ENCODE measurements at places on chromosomes 11 and 22. TPM values are rescaled to one million over a fixed set of nuclear protein-coding genes. Genes with fewer than 3 reads are reported as not detected.

- H3K27ac ChIP-seq, result peak overlapping the region; percentile 29
- no peaks in the 10 kb centered on the region for H3K36me3 ChIP-seq
- DNase-seq, result no peak
- H3K27me3 ChIP-seq, result no peaks in the 10 kb centered on the region
- H3K4me3 ChIP-seq, result no peak overlapping the region
Measured at GRCh38 chr11:45089676-45090499, 56.6 kb upstream of the PRDM11 start.

The CLMP gene
- total RNA-seq, result 107 TPM

- H3K36me3 ChIP-seq, result no peaks in the 10 kb centered on the region
- H3K27ac ChIP-seq, result no peak overlapping the region
- no peaks in the 10 kb centered on the region for H3K27me3 ChIP-seq
- H3K4me1 ChIP-seq, result no peaks in the 10 kb centered on the region
- peak overlapping the region; percentile 69 for H3K4me3 ChIP-seq
Measured at GRCh38 chr11:66744485-66745355, 15.7 kb upstream of the SPTBN2 start.

DNA sequence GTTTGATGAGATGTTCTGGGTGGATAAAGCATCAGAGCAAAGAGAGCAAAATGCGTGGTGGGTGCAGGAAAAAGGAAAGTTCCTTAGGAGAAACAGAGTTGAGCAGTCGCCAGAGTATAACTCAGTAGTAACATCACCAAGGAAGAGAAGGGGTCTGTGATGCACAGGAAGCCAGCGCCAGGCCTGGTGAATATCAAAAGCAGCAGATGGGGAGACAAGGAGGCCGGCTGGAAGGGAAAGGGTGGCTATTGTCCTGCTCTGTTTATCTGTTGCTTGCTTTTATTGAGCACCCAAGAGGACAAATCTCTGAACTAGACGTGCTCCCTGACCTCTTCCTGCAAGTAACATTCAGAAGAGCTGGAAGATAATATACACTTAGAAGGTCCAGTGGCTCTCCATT is 52.7 kb upstream of the GRAMD1B start:
- no peak for DNase-seq
- no peaks in the 10 kb centered on the region for H3K4me1 ChIP-seq

DNA sequence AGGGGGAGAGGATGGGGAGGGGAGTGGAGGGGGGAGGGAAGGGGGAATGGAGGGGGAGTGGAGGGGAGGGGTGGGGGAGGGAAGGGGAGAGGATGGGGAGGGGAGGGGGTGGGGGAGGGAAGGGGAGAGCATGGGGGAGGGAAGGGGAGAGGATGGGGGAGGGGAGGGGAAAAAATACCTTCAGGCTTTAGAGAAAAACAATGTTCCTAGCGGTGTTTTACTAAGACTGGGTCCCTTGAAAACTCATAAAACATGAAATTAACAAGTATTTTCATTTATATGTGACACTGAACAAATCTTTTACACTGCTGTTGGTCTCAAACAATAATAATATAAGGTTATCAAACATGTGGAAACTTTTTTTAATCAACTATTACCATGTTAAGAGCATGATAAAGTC is 42.4 kb downstream of the RSF1 start:
- no peak overlapping the region for H3K27ac ChIP-seq
- DNase-seq, result no peak
- H3K27me3 ChIP-seq, result no peaks in the 10 kb centered on the region
- no peaks in the 10 kb centered on the region for H3K4me1 ChIP-seq
- no peaks in the 10 kb centered on the region for H3K36me3 ChIP-seq
- no peak overlapping the region for H3K4me3 ChIP-seq

DNA sequence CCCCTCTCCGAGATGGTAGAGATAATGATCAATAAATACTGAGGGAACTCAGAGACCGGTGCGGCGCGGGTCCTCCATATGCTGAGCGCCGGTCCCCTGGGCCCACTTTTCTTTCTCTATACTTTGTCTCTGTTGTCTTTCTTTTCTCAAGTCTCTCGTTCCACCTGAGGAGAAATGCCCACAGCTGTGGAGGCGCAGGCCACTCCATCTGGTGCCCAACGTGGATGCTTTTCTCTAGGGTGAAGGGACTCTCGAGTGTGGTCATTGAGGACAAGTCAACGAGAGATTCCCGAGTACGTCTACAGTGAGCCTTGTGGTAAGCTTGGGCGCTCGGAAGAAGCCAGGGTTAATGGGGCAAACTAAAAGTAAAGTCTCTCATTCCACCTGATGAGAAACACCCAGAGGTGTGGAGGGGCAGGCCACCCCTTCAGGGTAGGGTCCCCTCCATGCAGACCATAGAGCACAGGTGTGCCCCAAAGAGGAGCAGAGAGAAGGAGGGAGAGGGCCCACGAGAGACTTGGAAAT is 43.2 kb downstream of the IGLL1 start:
- no peak overlapping the region for H3K4me3 ChIP-seq
- no peaks in the 10 kb centered on the region for H3K27me3 ChIP-seq
- DNase-seq, result peak; percentile 15

The CCDC85B gene
- total RNA-seq, result 46.9 TPM

All from aorta (tissue), 5 donors.